ENCODE measurements at places on chromosomes 11 and 22.

- no peaks in the 10 kb centered on the region for H3K36me3 ChIP-seq
- H3K27me3 ChIP-seq, result no peaks in the 10 kb centered on the region
- no peak overlapping the region for H3K4me3 ChIP-seq
- H3K27ac ChIP-seq, result no peak overlapping the region
- peaks cover 9% of the 10 kb centered on the region for H3K4me1 ChIP-seq
Measured at GRCh38 chr22:37243402-37244113, 511 bp downstream of the RAC2 start.

DNA sequence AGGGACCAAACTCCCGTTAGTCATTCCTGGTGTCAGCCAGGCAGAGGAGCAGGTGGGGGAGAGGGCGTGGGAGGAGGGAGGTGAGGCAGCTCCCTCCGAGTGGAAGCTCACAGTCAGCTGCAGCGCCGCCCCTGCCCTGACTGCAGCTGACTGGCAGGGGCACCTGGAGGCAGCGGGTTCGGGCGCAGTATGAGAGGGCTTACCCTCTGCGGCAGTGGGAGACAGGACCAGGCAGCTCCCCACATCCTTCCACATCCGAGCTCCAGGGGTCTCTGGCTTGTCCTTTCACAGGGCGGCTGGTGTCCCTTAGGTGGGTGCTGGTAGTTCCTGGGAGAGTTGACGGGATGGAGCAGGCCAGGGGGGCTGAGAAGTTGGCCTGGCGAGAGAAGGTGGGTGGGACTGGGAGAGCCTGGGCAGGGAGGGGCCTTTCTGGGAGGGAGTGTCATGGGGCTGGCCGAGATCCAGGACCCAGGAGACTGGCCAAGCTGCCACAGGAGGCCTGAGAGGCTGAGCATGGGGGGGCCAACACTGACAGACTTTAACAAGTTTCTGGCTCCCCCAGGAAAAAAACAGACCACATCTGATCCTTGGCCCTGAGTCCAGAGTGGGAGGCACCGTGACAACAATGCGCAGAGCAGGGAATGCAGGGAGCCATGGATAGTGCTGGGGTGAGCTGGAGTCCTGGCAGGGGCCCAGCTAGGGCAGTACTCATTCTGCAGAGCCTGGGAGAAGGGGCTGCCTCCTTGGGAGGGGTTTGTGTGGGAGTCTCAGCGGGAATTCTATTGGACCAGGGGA lies 4.9 kb downstream of the ADORA2A start:
- H3K4me1 ChIP-seq, result no peaks in the 10 kb centered on the region
- DNase-seq, result no peak
- no peaks in the 10 kb centered on the region for H3K36me3 ChIP-seq
- no peaks in the 10 kb centered on the region for H3K27me3 ChIP-seq

DNA sequence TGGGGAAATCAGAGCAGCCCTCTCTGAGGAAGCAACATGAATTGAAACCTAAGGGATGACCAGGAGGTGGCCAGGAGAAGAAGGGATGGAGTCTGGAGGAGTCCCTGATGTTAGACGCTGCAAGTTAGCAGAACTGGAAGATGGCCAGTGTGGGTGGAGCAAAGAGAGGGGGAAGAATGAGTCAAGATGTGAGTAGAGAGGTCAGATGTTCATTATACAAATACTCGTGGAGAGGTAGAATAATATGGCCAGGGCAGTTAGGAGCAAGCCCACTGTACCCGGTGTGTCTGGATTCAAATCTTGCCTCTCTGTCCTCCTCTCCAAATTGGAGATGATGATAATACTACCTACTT lies 242.0 kb downstream of the TENM4 start:
- no peak overlapping the region for H3K4me3 ChIP-seq
- DNase-seq, result no peak
- H3K4me1 ChIP-seq, result no peaks in the 10 kb centered on the region
- no peaks in the 10 kb centered on the region for H3K36me3 ChIP-seq

DNA sequence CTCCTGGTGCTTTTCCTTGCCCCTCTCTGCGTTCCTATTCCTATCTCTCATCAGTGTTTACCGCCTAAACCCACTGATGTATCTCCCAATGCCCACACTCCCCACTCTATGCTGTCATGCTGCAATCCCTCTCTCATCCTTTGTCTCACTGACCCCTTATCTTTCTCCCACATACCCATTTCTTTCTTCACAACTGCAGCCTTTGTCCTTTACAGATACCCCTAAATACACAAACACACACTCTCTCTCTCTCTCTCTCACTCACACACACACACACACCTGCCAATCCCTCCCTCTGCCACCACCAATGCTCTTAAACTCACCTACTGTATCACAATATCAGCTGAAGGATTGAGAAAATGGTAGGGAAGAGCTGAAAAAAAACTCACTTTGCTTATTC lies 5.3 kb upstream of the OR52B2 start:
- no peaks in the 10 kb centered on the region for H3K27me3 ChIP-seq
- no peaks in the 10 kb centered on the region for H3K36me3 ChIP-seq
- H3K4me1 ChIP-seq, result no peaks in the 10 kb centered on the region
- DNase-seq, result no peak

DNA sequence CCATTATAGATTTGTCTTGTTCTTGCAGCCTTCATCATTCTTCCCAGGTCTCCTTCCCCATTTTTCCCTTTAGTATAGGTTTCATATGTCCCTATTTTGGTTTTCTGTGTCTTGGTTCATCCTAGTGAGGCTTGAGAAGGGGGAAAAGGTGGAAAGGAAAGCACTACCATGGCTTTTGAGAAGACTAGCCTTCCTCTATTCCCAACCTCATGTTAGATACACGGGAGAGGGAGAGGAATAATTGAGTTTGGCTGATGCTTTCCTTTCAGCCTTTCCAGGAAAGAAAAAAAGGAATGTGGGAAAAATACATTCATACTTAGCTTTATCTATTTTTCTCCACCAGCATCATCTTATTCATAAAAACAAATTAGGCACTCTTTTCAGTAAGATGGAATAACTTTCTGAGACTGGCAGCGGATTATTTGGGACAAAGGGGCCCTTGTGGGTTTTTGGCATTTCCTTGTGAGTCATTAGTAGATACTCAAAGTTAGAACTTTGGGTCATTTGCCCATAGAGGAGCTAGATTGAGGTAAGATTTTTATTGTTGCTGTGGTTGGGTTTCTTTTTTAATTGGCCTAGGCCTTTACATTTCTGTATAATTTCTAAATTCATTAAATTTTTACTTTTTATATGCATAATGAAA lies 23.8 kb downstream of the CAPRIN1 start:
- H3K4me1 ChIP-seq, result no peaks in the 10 kb centered on the region
- H3K27ac ChIP-seq, result no peak overlapping the region

GRCh38 chr11:111733016-111733415 lies 33.2 kb downstream of the PPP2R1B start:
- H3K27ac ChIP-seq, result no peak overlapping the region
- H3K36me3 ChIP-seq, result no peaks in the 10 kb centered on the region
- no peak for DNase-seq

All from trophoblast cell (in vitro differentiated cells and primary cell).